ENCODE measurements at places on chromosomes 13 and 19.
A peak's percentile ranks its signal among the peaks of the same experiment; 100 is the strongest.

GRCh38 chr13:73995736-73996135 is 138.5 kb downstream of the KLF12 start:
- DNase-seq = no peak

GRCh38 chr19:39497996-39498797 is 550 bp upstream of the DLL3 start:
- DNase-seq = peak; percentile 53

- no peak for DNase-seq
These were observed 767 bp upstream of the GPR18 start for GRCh38 chr13:99258946-99259345.

GRCh38 chr13:30388406-30389283 is 33.6 kb upstream of the UBE2L5 start:
- peak; percentile 71 for DNase-seq

DNA sequence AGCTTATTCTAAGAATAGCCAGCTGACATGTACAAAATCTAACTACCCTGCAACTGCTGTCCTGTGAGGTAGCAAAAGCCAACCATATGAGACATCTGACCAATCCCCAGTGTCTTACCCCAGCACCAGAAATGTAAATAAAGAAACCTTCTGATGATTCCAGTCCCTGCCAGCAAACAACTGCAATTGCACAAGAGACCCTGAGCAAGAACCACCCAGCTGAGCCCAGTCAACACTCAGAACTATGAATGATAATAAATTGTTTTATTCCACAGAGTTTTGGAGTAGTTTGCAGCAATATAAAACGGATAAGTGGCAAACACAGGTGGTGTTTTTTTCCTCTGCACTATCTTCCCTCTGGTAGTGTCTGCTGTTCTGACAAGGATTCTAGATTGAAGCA is 94.9 kb downstream of the ERCC5 start:
- no peak for DNase-seq

DNA sequence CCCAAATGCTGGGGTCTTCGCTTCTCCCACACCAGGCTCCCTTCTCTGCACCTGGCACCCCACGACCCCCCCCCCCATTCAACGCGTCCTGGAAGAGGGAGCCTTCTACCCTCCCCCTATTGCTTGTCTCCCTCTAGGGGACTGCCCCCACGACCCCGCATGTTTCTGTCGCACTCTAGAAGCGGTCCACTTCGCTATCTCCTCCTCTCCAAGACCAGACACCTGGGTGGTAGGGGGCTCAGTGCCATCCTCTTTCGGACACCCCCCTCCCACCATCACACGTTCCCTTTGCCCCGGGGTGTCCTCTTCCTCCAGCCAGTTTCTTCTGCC is 1.5 kb downstream of the TGFB1 start:
- no peak for DNase-seq

DNA sequence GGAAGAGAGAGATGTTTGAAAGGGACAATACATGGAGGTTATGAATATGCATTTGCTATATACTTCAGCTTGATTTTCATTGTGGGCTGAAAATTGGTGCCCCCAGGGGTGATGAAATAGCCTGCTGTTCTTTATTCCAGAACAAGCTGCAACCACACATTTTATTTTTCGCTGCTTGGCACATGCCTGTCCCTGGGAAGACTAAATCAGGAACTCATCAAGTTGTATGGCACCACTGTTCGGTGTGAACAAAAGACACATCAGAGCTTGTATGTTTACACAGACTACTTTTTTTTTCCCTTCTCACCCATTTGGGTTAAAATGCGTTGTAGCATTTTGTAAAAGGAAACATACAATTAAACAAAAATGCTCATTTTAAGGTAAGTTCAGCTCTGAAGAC is 230.7 kb downstream of the NALCN start:
- DNase-seq = no peak

DNA sequence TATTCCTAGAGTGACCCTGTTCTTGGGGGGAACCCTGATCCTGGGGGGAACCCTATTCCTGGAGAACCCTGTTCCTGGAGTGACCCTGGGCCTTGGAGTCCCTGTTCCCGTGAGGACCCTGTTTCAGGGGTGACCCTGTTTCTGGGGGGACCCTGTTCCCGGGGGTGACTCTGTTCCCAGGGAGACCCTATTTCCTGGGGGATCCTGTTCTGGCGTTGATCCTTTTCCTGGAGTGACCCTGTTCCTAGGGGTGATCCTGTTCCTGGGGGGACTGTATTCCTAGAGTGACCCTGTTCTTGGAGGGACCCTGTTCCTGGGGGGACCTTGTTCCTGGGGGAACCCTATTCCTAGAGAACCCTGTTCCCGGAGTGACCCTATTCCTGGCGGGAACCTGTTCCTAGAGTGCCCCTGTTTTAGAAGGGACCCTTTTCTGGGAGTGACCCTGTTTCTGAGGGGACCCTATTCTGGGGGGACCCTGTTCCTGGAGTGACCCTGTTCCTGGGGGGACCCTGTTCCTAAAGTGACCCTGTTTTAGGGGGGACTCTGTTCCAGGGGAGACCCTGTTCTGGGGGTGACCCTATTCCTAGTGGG is 15.0 kb downstream of the GNA15 start:
- DNase-seq = no peak

- DNase-seq = no peak
These were observed 213.3 kb upstream of the HTR2A start for GRCh38 chr13:47110141-47110540.

DNA sequence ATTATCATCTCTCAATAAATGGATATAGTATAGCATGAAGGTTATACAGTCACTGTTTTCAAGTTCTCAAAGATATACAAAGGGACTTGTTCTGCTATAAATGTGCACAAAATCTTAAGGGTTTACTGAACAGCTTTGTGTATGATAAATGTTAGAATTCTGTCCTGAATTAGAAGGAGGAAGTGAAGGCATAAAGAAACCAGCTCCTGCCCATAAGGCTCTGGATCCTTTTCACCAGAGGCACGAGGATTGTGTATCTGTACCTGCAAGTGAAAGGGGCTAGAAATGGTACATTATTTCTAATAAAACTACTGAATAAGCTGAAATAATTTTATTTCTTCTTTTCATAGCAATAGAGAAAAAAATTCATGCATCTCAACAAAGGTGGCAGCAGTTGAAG is 32.4 kb downstream of the PHF11 start:
- DNase-seq = no peak

GRCh38 chr13:48749144-48749543 is 95.4 kb downstream of the CYSLTR2 start:
- DNase-seq = no peak

- DNase-seq = peak; percentile 37
These were observed 81.2 kb upstream of the WASF3 start for GRCh38 chr13:26476111-26476781.

GRCh38 chr13:39451860-39452301 is 151.1 kb downstream of the LHFPL6 start:
- DNase-seq = no peak

GRCh38 chr19:16134510-16134909 is 9.0 kb upstream of the HSH2D start:
- no peak for DNase-seq

GRCh38 chr13:59931621-59932020 is 232.1 kb downstream of the DIAPH3 start:
- DNase-seq = no peak

- no peak for DNase-seq
These were observed 16.6 kb downstream of the GPR12 start for GRCh38 chr13:26743971-26744370.

All from GM03348 (cell line).